ENCODE measurements at places on chromosomes 3 and 15.

GRCh38 chr3:180961087-180961486 lies 28.4 kb downstream of the DNAJC19 start:
- no peak for DNase-seq

DNA sequence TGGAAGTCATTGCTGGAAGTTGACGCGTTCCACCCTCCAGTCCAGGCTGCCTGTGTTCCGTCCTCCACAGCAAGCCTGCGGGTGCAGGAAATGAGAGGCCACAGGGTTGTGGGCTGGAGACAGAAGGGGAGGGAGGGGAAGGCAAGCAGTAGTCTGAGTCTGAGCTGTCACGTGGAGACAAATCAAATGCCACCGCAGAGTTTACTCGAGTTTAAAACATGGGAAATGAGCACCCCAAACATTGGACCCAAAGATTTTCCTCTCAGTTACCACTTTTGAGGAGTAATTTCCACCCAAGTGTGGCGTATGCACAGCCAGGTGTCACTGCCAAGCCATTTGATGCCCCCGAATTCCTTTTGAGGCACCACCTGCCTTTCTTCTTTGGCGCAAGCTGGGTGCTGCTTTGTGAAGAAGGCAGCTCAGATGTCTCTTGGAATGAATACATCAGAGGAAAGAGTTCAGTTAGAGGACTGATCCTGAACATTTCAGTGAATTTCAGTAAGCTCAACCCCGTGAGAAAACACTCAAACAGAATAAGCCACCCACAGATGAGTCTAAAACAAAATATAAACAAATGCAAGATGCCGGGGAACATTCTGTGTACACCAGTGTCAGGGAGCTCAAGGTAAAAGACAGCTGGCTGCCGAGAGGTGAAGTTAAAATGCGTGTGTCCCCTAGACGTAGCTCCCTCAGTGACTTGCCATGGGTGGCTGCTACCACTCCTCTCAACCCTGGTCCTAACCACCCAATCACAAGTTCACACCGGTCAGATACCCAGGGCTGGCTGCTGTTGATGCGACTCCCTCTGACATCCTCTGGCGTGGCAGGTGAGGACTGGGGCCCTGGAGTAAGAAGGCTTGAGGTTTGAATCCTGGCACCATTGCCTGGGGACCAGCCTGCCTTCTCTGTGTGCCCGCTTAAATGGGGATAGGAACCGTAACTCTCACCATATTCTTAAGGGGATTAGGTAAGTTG lies 203.8 kb downstream of the UACA start:
- peak; percentile 50 for DNase-seq

DNA sequence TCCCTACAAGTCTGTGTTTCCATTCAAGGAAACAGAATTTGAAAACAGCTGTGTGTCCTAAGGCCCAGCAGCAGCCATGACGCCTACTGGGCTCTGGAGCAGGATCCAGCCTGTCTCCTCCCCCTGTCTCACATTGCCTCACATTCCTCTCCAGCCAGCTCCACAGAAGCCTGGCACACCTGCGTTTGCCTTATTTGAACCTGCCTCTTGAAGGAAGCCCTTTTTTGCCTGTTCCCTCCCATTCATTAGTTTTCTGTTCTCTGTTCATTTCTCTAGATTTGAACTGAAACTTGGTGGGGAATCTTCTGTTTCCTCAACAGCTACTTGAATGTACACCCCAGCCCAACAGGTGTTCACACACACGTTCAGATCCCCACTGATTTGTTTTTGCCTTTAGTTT lies 890.5 kb downstream of the TUSC7 start:
- DNase-seq = no peak

DNA sequence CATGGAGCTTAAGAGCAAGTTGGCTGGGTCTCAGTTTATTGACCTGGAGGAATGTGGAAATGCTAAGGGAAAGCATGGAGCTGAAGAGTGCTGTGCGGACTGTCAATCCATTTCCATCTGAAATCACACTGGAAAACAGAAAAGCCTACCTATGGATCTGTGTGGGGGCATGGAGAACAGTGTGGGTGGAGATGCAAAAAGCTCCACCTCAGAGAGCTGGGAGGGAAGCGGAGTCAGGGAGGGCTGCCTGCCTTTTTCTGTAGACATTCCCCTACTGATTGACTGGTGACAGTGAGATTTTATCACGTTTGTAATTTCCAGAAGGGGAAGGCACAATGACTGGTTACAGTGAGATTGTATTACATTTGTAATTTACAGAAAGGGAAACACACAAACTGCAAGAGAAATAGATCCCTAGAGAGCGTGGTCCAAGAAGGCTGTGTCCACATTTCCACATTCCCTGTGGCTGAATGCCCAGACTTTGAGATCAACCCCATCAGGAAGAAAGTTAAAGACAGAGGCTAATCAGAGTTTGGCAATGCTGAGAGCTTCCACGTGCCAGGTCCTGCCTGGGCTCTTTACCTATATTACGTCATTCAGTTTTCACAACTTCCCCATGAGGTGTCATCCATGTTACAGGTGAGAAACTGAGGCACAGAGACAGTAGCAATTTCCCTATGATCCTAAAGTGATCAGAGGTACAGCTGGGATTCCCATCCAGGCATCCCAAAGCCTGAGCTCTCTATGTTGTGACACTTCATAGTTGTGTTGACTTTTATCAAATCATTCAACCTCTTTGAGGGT lies 67.7 kb upstream of the NSMCE3 start:
- DNase-seq = no peak

DNA sequence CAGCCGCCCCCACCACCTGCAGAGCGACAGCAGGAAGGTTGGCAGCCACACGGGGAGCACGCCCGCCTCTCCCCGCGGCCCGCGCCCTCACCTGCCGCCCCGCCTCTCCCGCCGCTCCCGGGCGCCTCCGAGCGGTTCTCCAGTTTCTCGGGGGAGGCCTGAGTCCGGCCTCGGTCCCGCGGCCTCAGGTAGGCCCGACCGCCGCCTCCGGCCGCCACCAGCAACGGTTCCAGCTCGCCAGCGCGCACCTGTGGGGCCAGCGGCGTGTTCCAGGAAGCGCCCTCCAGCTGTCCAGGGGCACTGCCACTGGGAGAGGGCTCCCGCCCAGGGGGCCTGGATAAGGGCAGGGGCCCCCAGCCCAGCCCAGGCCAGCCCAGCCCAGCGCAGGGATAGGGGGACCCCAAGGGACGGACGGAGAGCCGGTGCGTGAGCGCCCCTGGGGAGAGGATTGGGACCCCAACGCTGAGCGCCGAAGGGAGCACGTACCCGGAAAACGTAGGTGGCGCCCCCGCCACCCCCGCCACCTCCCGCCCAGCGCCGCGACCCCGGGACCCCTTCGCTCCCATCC lies 2.2 kb downstream of the LTK start:
- no peak for DNase-seq

GRCh38 chr3:186025161-186025560 lies 83.7 kb downstream of the ETV5 start:
- no peak for DNase-seq

DNA sequence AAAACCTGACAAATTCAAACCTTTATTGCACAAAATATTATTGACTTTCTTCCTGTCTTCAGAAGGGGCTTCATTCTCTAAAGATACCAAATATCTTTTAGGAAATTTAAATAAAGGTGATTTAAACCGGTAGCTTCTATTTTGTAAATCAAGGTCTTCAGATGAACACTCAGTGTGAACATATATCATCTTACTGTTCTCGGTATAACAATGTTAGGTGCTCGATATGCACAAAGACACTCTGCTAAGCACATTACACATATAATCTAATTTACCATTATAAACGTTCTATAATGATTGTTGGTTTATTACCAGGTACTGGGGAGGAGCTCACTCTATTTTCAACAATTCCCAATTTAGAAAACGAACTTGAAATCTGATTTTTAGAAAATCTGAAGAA lies 225.4 kb upstream of the AZI2 start:
- no peak for DNase-seq

DNA sequence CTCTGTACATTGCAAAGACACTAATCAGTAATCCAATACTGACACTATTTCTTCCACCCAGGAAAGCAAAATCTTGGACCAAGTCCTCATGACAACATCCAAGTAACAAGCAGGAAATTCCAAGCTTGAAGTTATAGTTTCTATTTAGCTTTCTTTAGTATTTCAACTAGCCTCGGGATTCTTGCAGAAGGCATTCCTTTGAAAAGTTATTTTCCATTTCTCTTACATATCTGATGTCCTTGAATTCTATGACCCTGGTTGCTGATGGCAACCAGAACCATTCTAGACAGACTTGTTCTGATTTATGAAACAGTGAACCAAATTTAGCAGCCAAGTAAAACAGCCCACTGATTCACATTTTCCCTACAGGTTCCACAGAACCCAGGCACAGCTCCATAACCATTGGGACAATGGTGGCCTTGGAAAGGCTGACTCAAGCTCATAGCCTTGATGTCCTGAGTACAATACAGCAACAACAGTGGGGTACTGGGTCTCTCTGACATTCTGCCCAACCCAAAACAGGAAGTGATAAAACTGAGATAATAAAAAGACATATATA lies 26.5 kb downstream of the P3H2 start:
- DNase-seq = no peak

GRCh38 chr3:13066236-13066635 lies 7.0 kb downstream of the IQSEC1 start:
- no peak for DNase-seq

DNA sequence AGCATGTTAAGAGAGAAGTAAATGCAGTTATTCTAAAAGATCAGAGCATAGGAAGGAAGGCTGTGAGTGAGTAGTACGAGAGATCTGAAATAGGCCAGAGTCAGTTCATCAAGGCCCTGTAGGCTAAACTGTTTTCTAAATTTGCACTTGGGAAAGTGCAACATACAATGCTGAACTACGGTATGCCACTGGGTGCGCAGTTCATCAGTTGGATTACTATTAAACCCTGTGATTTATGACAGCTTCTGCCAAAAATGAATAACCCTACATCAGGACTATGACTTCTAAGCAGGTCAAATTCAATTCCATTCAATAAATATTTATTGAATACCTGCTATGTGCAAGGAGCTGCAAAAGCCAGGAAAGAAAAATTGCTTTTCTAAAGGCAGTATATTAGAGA lies 10.8 kb downstream of the CBLB start:
- DNase-seq = no peak

- DNase-seq = peak; percentile 52
These were observed 762 bp downstream of the NCK1 start for GRCh38 chr3:136862617-136863322.

DNA sequence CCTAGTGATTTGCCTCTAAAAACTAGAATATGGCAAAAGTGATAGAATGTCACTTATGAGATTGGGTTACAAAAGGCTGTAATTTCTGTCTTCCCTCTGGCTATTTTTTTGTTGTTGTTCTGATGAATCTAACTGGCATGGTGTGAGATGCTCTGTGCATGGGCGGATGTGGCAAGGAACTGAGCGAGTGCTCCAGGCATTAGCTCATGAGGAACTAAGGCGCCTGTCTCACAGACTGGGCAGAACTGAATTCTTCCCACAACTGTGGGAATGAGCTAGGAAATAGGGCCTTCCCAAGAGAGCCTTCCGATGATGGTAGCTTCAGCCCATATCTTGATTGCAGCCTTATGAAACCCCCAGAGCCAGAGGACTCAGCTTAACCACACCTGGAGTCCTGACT lies 222.5 kb downstream of the NR2F2 start:
- no peak for DNase-seq

GRCh38 chr3:29267226-29267625 lies 13.6 kb upstream of the RBMS3 start:
- DNase-seq = no peak

GRCh38 chr3:52998771-52999513 lies 46.9 kb downstream of the SFMBT1 start:
- no peak for DNase-seq

DNA sequence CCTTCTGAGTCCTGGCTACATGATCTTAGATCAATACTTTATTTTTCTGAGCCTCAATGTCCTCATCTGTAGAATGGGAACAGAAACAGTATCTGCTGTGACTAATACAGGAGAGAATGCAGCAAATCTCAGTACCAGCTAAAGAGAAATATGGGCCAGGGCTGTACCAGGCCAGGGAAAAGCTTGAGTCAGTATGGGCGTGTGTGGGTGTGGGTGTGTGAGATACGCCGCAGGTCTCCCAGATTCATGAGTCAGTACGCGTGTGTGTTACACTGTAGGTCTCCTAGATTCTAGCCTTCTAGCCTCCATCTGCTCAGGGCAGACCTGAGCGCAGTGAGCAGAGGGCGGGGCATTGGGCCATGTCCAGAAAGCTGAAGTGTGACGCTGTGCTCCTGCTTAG lies 15.2 kb downstream of the GNAI2 start:
- DNase-seq = no peak

DNA sequence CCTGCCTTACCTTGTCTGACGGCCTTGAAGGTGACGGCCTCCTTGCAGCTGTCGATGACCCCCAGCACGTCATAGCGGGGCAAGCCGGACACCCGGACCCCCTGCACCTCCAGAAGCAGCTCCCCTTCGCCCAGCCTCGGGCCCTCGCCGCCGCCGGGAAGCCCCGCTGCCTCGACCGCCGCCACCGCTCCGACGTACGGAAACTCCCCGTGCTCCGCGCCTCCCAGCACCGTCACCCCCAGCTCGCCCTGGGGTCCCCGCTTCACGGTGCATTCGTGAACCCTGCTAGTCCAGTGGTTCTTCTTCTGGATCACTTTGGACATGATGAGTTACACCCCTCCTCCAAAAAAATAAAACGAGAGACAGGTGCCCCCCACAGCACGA lies 740 bp downstream of the MAGI1 start:
- no peak for DNase-seq

- DNase-seq = no peak
These were observed 1305.0 kb downstream of the ROBO2 start for GRCh38 chr3:78344918-78345317.

GRCh38 chr3:25151281-25151902 lies 276.7 kb upstream of the RARB start:
- DNase-seq = no peak

GRCh38 chr3:24047513-24047912 lies 102.4 kb downstream of the NR1D2 start:
- DNase-seq = no peak

DNA sequence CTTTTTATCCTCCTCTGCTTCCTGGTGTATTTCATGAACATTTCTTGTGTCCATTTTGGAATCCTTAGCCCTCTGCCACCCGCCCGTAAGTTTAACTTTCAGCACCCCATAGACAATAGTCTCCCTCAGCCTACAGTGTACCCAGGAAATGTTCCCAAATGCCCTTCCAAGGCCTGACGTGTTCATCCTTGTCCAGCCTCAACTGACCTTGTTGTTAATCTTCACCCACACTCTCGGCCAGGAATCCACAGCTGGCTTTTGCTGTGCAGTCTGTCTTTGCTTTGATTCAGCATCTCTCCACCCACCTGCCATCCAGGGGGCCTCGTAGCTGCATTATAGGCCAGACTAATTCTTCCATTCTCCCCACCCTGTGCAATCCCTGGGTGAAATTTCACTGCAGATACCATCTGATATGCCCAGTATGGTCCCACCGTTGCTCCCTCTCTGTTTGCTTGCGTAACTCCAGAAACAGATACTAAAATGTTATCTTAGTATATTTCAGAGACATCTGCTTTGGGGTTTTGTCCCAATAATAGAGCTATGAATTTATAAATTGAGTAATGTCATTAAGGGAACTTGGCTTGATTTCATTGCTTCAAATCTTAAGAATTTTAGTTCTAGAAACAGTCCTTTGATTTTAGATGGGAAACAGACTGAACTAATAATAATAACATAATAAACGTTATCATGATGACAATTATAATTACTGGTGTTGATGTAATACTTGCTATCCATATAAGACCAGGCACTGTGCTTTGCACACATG lies 16.6 kb downstream of the GUCA1C start:
- DNase-seq = no peak

Data from CD4-positive, alpha-beta T cell treated with Interferon alpha-2 for 1 hour (primary cell).